ENCODE measurements at places on chromosomes 2 and 18.
A peak's percentile ranks its signal among the peaks of the same experiment; 100 is the strongest.

- DNase-seq, result no peak
Observed at GRCh38 chr2:239469106-239469960, 68.5 kb upstream of the HDAC4 start.

DNA sequence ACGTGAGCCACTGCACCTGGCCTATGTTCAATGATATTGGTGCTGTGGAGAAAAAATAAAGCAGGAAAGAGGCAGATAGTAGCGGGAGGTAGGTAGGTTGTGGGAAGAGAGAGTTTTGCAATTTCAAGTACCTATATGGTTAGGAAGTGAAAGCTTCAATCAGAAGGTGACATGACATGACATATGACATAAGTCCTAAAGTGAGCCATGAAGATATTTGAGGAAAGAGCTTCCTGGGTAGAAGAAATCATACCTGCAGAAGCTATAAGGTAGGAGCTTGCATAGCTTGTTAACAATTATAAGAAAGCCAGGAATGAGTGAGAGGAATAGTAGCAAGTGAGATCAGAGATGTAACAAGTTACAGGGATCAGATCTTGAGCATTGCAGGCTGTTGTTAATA lies 4.2 kb downstream of the KIAA1328 start:
- no peak for DNase-seq

GRCh38 chr2:15223887-15224286 lies 337.2 kb downstream of the NBAS start:
- DNase-seq, result peak; percentile 78

DNA sequence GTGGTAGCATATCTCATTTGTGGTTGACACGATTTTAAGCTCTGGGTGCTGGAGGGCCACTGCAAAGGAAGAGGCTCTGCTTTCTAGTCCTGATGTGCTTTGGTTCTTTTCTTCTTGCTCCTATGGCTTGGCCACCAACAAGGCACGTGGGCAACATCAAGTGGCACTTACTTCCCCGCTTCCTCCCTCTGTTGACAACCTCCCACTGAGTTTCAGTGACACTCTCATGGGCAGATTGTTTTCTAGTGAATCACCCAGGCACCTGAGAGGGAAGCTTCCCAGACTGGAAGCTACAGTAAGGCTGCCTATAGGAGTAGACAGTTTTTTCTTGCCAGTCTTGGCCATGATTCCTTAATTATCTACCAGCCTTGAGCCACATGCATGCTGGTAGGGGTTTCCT lies 89.0 kb downstream of the NBAS start:
- DNase-seq, result no peak

GRCh38 chr2:119704670-119705120 lies 25.7 kb downstream of the TMEM177 start:
- no peak for DNase-seq

- no peak for DNase-seq
Observed at GRCh38 chr2:17355608-17356329, 162.5 kb downstream of the RAD51AP2 start.

GRCh38 chr18:47826157-47827074 lies 104.0 kb downstream of the SMAD2 start:
- DNase-seq, result no peak

DNA sequence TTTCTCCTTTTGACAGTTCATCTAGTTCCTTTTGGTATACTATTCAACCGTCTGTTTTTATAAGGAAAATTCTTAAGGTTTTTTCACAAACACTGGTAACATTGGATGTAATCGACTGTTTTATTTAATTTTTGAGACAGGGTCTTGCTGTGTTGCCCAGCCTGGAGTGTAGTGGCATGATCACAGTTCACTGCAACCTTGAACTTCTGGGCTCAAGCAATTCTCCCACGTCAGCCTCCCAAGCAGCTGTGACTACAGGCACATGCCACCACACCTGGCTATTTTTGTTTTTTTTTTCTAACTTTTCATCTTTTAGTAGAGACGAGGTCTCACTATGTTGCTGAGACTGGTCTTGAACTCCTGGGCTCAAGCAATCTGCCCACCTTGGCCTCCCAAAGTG lies 104.4 kb upstream of the DNMT3A start:
- DNase-seq, result no peak

Measured in brain microvascular endothelial cell (primary cell).